ENCODE measurements at places on chromosomes 12 and 14.

GRCh38 chr14:105476831-105477659 lies 2.4 kb downstream of the CRIP2 start:
- no peak for DNase-seq

DNA sequence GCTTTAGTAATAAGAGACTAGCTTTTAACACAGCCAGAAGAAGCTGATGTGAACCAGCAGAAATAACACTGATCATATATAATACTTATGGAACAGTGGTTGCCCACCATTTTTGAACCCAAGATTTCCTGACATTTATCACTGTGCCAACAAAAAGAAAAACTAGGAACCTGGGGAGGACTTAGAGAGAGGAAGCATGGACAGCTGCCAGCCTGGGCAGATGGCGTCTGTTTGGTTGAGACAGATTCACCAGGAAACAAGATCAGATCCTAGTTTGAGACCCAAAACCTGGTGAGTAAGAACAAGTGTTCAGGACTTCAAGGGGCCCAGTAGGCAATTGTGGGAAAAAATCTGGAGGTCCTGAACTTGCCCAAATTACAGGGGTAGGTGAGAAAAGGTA lies 95.3 kb downstream of the BICD1 start:
- DNase-seq, result no peak

DNA sequence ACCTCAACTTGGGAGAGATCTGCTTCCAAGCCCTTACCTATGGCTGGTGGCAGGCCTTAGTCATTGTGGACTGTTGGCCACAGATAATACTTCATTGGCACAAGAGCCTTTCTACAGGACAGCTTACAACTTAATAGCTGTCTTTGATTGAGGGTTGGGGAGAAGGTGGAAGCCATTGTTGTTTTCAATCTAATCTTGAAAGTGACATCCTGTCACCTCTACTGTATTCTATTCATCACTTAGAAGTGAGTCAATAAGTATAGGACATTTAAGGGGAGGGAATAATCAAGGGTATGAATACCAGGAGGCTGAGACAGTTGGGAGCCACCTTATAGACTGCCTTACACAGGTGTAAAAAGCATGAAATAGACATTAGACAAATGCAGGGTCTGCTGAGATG lies 906.3 kb downstream of the NRXN3 start:
- DNase-seq, result no peak

- DNase-seq, result no peak
Measured at GRCh38 chr14:33406766-33407165, 468.1 kb downstream of the NPAS3 start.

DNA sequence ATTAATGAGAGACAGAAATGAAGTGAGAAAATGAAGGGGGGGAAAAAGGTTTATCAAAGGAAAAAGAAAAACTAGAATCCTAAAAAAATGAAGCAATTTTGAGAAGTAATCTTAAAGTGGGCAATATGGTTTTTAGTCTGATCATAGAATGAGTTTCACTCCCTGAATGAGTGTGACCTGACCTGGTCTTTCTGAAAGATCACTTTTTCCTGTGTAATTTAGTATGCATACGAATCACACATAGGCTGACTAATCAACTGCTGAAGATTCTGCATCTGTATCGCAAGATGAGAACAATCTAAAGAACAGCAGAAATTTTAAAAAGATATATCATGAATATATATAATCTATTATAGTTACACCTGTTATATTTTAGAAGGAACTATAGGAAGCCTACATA lies 11.3 kb downstream of the GNPTAB start:
- no peak for DNase-seq

GRCh38 chr12:6361834-6362233 lies 13.5 kb downstream of the SCNN1A start:
- no peak for DNase-seq

DNA sequence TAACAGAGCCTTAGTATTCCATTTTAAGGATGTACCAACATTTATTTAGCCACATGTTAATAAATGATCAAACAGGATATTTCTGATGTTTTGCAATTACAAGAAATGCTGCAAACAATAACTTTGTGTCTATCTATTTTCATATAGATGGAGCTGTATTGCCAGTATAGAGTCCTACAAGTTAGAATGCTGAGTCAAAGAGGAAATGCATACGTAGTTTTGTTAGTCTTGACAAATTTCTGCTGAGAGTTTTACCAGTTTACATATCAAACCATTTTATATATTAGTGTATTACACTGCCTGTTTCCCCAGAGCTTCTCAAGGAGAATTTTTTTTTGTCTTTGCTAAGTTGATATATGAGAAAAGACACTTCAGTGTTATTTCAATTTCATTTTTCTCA lies 541.7 kb downstream of the SLC16A7 start:
- no peak for DNase-seq

- no peak for DNase-seq
Measured at GRCh38 chr12:3961591-3961990, 88.4 kb upstream of the PARP11 start.

DNA sequence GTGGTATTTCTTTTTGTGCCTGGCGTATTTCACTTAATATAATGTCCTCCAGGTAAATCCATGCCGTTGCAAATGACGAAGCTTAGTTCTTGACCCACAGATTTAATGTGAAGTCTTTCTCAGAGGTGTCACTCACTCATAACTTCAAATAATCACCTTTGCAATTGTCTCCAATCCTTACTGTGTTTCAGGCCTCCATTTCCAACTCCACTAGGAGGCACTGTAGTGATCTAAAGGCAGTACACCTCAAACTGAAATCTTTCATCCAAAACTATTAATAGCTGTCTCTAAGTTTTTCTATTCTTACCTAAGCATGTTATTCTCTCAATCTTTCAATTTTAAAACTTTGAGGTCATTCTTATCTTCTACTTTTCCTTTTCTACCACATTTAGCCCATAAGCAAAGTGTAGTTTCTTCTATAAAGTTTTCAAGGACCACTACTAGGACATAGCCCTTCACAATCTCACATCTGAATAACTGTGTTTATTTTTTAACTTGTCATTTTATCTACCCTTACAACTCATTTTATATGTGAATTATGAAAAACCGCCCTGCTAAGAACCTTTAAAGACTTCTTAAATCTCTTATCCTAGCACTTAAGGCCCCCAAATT lies 25.5 kb upstream of the FBXO34 start:
- DNase-seq, result peak; percentile 6

- no peak for DNase-seq
Measured at GRCh38 chr14:102499401-102500157, 10.0 kb downstream of the ANKRD9 start.

DNA sequence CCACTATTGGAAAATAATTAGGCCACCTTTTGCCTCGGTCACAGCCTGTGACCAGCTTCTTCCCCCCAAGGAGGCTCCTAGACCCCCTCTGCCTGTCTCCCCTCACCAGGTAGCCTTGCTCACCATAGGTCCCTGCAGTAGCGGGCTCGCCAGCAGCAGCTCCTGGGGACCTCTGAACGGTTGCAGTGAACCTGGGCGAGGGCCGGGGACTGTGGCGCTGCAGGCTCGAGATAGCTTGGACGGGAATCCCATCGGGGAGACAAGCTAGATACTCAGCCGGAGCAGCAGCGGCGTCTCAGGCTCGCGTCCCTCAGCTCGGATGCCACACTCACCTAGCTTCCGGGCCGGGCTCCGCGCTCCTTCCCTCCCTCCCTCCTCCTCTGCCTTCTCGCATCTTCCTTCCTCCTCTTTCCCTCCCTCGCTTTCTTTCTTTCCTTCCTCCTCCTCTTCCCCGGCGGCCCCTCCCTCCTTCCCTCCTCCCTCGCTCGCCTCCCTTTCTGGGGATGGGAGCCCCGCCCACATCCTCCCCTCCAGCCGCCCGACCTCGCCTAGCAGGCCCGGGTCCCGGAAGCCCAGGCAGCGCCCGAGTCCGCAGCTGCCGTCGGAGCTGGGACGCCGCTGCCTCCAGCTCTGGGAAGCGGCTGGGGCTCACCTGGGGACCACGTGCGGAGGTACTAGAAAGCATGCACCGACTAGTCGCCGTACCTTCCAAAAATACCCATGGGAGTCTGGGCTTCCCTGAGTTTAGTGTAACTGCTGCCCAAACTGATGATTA lies at the start of gene BMP4:
BMP4 (minus strand) TSS at position 399 of the 775 bp plus-strand sequence. CDS start 4,603 bp downstream, outside the sequence.
- DNase-seq, result no peak

DNA sequence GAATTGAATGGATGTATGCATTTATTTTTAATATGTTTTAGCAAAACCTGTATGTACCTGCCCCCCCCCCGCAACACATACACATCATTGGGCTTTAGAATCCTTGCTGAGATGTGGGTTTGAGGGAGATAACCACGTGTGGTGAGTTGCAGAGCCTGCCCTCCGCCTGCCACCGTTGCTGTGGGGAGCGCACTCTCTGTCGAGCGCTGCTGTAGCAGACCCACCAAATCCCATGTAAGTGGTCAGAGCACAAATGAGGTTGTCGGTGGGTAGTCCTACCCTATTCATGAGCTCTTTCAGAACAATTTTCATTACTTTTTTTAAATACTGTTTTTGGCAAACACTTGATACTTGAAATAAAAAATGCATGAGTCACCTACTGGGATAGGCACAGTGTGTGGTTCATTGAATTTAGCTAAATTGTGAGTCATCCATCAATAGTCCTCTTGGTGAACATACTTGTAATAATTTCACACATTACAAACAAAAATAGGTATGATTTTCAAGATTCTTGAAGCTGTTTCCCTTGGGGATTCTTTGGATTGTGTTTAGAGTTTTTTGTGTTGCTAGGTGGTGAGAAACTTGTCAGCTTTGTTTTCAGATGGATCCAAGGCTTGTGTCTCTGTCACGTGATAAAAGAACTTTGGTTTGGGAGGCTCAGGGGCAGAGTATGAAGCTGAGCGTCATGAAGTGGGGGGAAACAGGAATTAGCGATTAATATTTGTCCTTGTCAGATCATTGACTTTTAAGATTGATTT lies 107.6 kb downstream of the PTCSC3 start:
- DNase-seq, result no peak

DNA sequence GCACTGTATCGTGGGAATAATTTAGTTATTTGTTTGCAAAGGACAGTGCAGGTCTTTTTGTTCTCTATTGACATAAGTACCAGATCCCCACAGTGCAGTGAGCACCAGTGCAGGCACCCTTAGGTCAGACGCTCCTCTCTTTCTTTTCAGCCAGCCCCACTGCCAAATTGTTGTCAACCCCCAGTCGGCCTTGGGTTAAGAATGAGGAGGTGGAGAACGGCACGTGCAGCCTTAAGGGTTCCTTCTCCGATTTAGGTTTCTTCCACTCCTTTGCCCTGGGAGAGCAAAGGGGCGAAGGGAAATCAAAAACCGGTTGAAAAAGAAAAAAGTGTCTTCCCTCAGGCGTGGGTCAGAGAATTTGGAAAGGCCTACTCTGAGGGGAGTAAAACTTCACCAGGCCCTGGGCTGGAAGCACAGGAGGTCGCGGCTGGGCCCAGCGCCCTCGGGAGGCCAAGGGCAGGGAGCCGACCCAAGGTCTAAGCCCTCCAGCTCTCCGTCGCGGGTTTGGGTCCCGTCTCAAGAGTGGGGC lies 4.3 kb downstream of the PAX9 start:
- no peak for DNase-seq

DNA sequence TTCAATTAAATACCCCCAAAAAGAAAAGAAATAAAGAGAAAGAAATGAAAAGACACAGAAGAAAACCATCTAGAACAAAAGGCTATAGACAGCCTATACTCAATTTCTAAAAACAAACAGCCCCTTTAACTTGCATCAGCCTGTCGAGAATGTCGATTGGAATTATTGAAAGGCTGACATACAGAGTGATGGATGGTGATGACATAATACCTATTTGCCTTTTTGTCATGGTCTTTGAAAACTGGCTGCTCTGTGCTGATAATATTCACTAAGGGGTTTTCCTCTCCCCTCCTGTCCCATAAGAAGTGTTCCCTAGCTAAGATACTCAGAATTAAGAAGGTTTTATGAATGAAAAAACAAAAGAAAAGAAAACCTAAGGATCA lies 393.7 kb downstream of the SOX5 start:
- no peak for DNase-seq

- no peak for DNase-seq
Measured at GRCh38 chr14:23300687-23301223, 1.9 kb downstream of the PPP1R3E start.

GRCh38 chr14:57549765-57550420 lies 56.2 kb upstream of the CCDC198 start:
- DNase-seq, result no peak

DNA sequence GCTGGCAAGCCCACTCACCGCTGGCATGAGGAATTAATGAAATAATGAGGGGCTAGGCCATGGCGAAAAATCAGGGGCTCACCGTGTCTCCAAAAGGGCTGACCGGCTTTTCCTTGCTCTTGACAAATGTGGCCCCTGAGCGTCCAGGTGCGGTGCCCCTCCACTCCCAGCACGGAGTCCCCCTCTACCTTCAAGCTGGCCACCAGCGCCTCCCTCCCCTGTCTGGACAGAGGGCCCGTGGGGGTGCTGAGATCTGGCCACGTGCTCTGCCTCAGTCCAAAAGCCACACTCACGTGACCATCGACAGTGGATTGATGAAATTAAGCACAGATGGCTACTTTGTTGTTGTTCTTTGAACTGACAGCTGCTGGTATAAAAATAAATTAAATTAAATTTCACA lies 78.8 kb upstream of the BCL11B start:
- DNase-seq, result no peak

DNA sequence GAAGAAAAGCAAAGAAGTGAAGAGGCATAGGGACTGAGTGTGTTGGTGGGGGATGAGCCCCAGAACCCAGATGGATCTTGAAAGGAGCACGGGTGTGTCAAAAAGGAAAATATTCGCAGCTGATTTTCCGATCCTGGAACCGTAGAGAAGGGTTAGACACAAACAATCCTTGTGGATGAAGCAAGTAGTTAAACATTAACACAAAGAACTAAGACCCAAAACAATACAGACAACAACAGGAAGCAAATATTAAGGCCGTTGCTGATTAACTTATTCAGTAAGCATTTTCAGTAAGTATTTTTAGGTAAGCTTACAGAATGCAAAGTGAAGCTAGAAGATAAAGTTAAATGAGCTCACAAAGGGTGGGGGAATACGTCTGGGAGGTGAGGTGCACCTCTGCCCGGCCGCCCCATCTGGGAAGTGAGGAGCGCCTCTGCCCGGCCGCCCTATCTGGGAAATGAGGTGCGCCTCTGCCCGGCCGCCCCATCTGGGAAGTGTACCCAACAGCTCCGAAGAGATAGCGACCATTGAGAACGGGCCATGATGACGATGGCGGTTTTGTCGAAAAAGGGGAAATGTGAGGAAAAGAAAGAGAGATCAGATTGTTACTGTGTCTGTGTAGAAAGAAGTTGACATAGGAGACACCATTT lies 62.8 kb upstream of the PRB2 start:
- DNase-seq, result no peak

GRCh38 chr12:122422730-122423257 lies 325 bp upstream of the CLIP1 start:
- no peak for DNase-seq

GRCh38 chr12:58575256-58575655 lies 345.0 kb downstream of the LRIG3 start:
- DNase-seq, result no peak

DNA sequence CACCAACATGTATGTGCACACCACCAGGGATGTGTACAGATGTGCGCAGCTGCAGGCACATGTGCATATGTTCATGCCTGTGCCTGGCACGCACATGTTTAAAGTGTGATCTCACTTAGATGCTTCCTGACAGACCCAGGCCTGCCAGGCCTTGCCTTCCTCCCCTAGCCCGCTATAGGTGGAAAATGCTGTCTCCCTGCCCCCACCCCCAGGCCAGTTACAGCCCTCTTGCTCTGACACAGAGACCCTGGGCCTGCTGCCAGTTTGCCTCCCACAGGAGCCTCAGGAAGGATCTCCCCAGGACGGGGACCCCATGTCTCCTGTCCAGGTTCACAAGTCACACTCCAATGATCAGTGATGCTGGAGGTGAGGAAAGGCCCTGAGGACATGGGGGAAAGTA lies 21.6 kb downstream of the FIGNL2 start:
- DNase-seq, result no peak
